ENCODE measurements at places on chromosomes 11 and 22.

GRCh38 chr11:122413677-122414076, 241.8 kb upstream of the UBASH3B start:
- no peak for DNase-seq

GRCh38 chr11:13942971-13943381, 19.5 kb upstream of the SPON1 start:
- DNase-seq, result no peak

DNA sequence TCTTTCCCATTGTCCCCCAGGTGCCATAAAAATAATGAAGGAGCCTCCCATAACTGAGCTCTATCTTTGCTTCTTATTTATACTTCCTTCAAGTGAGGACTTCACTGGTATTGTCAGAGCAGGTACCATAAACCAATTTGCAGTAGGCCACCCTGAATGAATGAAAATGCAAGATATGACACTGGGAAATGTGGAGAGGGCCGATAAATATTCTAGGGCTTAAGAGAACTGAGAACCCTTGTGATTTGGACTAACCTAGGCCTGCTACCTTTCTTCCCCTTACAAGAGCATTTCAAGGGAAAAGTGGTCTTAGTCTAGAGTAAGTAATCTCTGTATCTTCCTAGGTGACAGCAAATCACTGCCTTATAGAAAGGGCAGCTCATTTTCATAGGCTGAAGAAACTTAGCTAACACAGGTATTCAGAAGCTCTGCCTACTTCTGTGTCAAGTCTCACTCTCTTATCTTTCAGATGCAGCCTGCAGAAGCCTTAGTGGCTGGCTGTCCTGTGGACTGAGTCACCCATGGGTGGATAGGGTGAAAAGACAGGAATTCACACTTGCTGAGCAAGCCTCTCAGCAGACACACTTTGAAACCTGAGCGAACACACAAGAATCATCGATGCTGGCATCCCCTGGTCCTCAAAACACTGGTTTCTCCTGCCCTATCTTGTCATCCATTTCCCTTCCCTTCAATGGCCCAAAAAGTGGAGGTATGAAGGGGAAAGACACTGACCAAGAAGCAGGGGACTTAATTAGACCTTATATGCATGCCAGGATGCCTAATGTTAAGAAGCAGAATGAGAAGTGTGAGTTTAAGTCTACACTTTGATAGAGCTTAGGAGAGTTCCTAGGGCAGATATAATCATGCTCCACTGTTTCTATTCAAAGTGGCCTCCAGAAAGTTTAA, 15.2 kb downstream of the NRIP3 start:
- DNase-seq, result no peak

- peak; percentile 62 for DNase-seq
These were observed 16.7 kb downstream of the ATG2A start for GRCh38 chr11:64900263-64900678.

GRCh38 chr11:74680703-74681531, 50.3 kb downstream of the CHRDL2 start:
- no peak for DNase-seq

DNA sequence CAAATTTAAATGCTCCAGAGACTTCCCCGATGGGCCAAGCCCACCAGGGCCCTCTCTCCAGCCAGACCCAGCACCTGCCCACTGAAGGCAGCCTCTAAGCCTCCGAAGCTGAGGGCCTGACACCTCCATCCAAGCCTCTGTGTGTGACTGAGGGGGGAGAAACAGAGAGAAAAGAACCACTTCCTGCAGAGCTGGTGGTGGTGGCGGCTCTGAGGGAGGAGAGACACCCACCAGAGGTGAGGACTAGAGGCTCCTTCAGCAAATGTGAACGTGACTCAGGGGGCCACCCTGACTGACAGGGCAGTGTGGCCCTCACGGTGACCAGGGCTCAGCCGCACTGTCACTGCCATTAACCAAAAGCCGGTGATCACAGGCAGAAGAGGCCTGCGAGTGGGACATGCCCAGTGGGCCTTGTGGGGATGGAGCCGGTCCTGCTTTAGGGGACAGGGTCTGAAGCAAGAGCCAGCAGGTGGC, 31.0 kb upstream of the CD5 start:
- DNase-seq, result peak; percentile 49

DNA sequence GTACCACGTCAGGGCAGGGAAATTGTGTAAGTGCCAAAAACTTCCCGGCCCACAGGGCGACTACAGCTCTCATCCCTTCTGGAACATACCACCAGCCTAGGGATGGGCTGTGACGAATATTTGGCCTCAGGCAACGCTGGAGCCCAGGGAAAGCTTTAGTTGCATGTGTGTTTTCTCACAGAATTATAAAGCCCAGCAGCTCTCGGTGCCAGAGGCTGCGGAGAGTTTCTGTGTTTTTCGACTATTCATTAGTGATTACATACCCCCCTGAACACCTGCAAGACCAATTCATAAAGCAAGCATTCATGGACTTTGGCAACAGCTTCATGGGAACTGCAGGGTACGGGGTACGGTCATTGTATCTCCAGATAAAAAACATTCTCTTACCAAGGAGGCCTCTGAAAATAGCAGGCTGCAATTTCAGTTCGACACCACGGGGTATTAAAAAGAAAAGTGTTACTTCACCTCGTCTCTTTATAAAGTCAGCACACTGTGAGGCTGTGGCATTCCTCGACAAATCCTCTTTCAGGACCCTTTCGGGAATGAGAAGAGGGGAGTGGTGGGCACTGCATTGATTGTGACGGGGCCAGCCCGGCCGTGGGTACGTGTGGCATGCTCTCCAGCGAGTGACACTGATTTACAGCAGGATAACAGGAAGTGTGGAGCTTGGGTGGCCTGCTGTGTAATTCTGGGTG, 243.6 kb upstream of the SORL1-AS1 start:
- DNase-seq, result no peak

- no peak for DNase-seq
These were observed 775 bp downstream of the FAM181B start for GRCh38 chr11:82732734-82733443.

- DNase-seq, result peak; percentile 22
These were observed 467 bp downstream of the ESS2 start for GRCh38 chr22:19143967-19144400.

DNA sequence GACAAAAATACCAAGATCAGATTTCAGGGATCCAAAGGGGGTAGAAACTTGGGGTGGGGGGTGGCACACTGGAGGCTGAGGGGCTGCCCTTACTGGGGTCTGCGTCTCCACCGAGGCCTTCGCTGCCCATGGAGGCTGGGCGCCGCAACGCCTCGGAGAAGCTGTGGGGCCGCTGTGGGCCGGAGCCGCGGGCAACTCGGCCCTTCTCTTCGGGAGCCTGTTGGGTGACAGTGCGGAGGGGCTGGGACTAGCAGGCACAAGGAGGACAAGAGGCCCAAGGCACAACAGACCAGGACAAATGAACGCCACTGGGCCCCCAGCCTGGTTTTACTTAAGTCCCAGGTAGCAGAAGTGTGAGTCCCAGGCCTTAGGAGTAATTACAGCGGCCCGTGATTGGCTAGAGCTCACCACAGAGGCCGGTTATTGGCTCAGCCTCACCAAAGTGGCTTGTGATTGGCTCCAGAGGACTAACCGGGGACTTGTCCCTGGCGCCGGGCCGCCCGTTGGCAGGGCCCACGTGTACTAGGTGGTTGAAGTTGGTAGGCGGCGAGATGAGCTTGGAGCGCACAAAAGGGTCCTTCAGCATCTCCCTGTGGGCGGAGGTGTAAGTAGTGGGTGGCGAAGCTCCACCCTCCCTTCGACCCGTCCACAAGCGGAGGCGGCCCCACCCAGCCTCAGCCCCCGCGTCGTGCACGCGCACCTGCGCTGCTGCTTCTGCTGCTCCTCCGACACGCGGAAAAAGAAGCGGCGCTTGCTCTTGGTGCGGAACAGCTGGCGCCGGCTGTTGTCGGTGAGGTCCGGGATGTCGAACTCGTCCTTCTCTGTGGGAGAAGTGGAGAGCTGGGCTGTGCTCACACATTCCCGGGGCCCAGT, 16.5 kb upstream of the MEN1 start:
- DNase-seq, result no peak

GRCh38 chr11:46860218-46860617, 14.1 kb upstream of the CKAP5 start:
- DNase-seq, result no peak

DNA sequence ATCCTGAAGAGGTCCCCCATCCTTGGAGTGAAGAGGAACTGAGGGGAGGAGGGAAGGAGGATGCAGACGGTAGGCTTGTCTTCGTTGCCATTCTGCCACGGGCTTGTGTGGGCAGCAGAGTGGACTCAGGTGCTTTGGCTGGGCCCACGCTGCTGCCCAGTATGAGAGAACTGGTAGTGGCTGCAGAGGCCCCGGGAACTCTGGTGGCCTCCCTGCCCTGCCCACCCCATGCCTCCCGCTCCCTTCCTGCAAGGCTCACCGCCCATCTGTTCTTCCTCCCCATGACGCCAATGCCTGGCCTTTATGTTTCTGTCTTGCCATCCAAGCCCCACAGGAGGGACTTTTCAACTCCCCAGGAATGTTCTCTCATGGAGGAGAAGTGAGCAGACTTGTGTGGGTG, 157.4 kb downstream of the DSCAML1 start:
- DNase-seq, result no peak

- no peak for DNase-seq
These were observed 71.6 kb downstream of the CELSR1 start for GRCh38 chr22:46465793-46466192.

DNA sequence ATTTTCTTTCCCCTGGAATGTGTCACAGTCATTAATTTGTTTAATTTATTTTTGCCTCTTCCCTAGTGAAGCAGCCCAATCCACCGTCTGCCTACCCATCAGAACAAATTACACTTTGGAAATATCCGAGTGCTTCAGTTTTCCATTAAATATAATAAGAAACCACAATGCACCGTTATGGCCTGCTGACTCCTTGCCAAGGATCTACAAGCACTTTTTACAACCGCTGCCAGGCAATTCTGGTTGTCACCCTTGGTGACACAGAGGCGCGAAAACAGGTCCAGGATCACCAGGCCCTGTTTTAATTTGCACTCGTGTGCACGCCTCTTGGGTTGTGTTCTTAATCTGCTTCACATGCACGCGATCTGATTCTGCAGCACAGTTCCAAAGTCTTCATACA, 43.9 kb downstream of the KIRREL3 start:
- DNase-seq, result no peak

GRCh38 chr11:95641495-95641894, 148.1 kb downstream of the FAM76B start:
- no peak for DNase-seq

- DNase-seq, result no peak
These were observed 875.3 kb downstream of the NTM start for GRCh38 chr11:132245403-132246385.

GRCh38 chr22:46845296-46846149, 83.1 kb downstream of the TBC1D22A start:
- no peak for DNase-seq

GRCh38 chr22:47129902-47130635, 367.6 kb downstream of the TBC1D22A start:
- peak; percentile 7 for DNase-seq

GRCh38 chr11:126512251-126512650, 156.8 kb downstream of the ST3GAL4 start:
- DNase-seq, result no peak

DNA sequence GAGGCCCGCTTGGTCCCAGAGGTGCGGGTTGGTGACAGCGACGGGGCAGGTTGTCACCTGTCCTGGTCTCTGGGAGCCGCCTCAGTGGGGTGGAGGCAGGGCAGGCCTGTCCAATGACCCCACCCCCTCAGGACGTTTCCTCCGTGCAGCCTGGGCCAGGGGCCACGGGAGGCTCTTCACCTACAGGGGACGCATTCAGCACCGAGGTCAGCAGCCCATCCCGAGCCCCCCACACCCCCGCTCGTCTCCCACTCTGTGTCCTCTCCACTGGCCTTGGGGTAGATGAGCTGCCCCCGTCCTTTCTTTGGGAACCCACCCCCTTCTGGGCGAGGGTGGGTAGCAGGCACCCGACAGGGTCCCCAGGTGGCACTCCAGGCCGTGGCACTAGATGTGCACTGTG, 35.7 kb downstream of the BRSK2 start:
- DNase-seq, result no peak

- no peak for DNase-seq
These were observed 125.5 kb upstream of the NCAM1 start for GRCh38 chr11:112835591-112836255.

DNA sequence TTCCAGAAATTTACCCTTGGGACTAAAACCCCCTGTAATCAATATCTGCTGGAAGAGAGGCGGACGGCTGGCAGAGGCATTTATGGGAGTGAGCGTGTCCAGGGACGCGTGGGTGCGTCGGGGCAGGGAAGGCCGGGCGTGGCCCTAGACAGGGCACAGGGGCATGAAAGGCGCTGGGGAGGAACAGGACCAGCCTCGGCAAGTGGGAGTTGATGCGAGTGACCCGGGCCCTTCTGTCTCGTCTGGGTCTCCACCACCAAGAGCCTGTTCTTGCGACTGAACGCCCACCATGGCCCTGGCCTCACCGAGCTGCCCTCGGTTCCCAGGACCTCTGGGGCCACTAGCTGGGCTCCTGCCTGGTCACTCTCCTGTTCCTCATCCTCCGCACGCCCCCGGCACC, 17.5 kb downstream of the OSBPL5 start:
- no peak for DNase-seq

GRCh38 chr22:44085743-44086270, 61.7 kb downstream of the PARVB start:
- DNase-seq, result no peak

- DNase-seq, result no peak
These were observed 52.5 kb upstream of the CARD18 start for GRCh38 chr11:105192115-105192514.

- no peak for DNase-seq
These were observed 95.5 kb downstream of the PDHX start for GRCh38 chr11:35011944-35012343.

DNA sequence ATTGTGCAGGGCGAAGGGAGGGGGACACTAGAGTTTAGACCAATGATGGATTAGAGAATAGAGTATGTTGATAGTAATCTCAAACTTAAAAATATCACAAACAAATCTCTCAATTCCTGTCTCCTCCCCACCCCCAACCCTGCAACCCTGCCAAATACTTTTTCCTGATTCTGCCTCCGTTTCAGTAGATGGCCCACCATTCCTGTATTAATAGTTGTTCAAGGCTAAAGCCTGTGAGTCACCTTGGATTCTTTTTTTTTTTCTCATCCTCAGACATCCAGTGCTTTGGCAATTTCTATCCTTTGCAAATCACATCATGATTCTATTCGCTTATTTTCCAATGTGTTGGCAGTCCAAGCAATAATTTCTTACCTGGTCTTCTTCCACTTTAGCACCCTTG, 207.9 kb downstream of the DYNC2H1 start:
- no peak for DNase-seq

GRCh38 chr22:27885977-27886842, 32.8 kb downstream of the PITPNB start:
- no peak for DNase-seq
